Stimulated activated CD4-positive, alpha-beta T cell treated with anti-CD3 and anti-CD28 coated beads, Interleukin-4, amount 100 ng/mL, for 1 hour (primary cell): ENCODE measurements at places on chromosomes 7 and 10.

- DNase-seq = no peak
Measured at GRCh38 chr10:28719789-28720436, 42.6 kb downstream of the BAMBI start.

DNA sequence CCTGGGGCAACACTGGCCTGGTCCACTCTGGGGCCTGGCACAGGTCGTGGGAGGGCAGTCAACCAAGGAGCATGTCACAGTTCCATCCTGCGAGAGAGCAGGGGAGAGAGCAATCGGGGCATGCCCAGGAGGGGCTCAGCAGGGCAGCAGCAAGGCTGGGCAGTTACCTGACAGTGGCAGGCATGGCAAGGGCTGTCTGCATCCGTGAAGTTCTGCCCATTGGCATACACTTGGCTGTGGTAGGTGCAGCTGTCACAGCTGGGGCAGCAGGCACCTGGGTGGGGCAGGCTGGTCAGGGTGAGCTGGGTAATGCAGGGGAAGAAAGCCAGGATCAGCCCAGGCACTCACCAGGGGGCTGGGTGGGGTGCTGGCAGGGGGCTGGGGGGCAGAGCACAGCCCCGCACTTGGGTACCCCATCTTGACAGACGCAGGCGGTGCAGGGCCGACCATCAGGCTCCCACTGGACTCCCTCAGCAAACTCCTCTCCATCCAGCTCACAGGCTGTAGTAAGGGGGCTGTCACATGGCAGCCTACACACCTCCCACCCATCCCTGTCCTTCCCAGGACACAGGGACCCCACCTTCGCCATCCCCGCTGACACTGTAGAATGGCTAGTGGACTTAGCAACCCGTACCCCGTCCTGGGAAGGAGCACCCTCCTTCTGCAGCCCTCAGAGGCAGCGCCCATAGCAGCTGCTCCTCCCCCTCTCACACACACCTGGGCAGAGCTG is 17.8 kb downstream of the KCP start:
- DNase-seq = no peak

DNA sequence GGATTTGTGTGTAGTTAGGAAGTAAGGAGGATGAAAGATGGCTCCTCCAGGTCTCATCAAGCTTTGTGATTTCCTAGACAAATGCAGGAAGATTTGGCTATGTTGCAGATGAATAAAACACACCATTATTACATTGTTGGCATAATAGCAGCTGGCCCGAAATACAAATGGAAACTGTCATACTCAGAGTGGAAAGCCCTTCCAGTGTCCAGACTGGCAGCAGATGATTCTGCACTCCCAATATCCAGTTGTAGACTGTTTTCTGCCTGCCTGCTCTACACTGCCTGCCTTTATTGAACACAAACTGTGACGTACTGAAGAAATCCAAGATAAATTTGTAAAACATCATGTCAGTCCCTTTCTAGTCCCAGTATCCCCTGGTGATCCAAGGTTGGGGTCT is 99.7 kb upstream of the FZD1 start:
- no peak for DNase-seq

GRCh38 chr7:7175075-7175695 is 7.2 kb upstream of the C1GALT1 start:
- no peak for DNase-seq

DNA sequence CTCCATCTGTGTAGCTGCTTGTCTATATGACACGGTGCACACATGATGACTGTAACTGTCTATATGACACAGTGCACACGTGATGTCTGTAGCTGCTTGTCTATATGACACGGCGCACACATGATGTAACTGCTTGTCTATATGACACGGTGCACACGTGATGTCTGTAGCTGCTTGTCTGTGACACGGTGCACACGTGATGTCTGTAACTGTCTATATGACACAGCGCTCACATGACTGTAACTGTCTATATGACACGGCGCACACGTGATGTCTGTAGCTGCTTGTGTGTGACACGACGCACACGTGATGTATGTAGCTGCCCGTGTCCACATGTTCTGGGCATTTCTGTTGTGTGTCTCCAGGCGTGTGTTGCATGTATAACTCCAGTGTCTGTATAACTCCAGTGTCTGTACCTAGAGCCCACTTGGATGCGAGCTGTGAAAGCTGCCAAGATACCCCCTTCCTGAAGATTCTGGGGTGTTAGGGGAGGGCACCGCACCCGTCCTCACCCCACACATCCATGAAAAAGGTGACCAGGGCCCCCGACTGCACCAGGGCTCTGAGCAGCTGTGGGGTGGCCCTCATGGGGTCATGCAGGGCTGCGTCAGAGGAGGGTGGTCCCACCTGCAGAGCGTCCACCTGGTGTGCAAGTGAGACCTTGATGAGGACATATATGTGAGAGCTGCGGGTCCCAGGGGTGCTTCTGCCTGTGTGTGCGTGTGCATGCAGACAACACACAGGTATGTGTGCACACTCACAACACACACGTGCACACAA is 137.9 kb downstream of the ELFN1 start:
- no peak for DNase-seq

GRCh38 chr7:4204513-4205165 is 477.5 kb upstream of the FOXK1 start:
- DNase-seq = peak; percentile 47

DNA sequence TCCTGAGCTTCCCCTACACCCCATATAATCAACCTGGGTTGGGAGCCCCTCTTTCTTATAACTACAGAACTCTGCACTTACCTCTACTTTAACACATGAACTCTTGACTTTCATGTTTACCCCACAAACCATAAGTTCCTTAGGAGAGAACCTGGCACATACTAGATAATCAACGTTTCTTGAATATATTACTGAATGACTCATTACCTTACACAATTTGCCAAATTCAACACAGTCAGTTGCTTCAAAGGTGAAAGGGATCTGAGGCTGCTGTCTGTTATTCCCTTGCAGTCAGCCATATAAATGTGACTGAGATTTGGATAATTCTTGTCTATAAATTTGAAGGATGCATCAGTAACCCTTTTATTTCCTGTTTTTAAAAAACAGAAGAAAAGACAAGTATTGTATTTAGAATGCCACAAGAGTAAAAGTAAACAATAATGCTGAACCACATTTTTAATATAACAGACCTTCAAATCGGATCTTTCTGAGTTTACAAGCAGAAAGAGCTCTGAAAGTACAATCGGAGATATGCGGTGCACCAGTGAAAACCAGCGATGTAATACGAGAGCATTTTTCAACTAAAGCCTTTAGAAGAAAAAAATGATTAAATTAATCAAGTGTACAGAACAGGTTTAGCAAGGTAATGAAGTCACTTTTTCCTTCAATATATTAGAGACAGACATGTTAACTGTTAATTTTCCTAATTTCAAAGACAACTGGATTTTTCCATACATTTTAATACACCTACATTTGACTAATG is 29.5 kb upstream of the LRRC17 start:
- DNase-seq = no peak

- no peak for DNase-seq
Measured at GRCh38 chr10:1150638-1150955, 94.4 kb downstream of the WDR37 start.

- DNase-seq = no peak
Measured at GRCh38 chr7:112157072-112157471, 49.1 kb downstream of the DOCK4 start.

GRCh38 chr10:94239696-94240095 is 123.0 kb downstream of the NOC3L start:
- no peak for DNase-seq

GRCh38 chr7:95730493-95731280 is 41.7 kb upstream of the DYNC1I1 start:
- no peak for DNase-seq

DNA sequence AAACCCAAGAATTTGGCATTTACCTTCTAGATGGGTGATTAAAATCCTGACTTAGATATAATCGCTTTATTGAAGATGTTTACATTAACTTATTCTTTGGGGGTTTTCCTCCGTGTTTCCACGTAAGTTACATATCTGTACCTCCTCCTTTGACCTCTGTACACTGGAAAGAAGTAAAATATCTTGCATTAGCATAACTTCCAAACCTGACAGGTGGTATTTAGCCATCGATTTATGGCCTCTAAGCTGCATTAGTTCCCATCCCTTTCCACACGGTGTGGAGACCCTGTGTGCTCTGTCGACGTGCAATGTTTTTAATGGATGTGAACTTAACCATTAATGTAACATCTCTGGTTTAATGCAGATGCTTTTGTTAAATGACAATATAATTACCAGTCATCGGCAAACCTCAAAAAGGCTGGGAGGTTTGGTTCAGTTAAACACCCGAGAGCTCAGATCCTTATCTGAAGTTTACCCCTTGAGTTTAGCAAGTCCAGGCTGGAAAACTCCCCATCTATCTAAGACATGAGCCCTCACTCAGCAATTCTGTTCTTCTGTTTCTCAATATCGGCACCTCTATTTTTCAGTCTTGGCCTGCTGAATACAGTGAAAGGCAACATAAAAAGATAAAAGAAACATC is 295.2 kb downstream of the GATA3 start:
- DNase-seq = no peak

DNA sequence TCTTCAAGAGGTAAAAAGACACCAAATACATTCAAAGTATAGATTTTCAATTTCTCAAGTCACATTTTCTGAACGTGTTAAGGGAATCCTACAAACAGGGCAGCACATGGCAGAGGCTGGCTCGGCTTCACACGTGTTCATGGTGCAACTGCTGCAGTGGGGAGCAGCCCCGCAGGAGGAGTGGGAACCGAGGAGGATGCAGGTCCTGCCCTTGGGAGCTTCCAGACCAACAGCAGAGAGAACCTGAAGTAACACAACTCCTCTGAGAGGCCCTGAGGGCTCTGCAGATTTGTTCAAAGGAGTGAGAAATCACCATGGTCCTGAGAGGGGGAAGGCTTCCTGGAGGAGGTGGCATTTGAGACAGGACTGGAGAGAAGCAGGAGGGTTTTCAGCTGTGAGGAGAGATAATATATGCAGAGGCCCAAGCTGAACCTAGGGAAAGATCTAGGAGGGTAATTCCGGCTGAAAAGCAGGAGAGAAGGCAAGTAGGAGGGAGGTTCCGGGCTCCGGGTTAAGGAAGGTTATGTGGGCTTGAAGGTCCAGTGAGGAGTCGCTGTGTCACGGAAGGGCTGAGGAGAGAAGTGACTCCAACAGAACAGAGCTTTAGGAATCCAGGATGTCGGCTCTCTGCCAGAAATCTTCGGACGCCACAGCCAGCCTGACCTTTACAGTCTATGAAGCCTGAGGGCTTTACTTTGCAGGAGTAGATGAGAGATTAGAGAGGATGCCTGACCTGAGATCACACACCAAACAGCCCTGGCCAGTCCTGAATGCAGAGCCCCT is 77.5 kb downstream of the GPR26 start:
- no peak for DNase-seq

DNA sequence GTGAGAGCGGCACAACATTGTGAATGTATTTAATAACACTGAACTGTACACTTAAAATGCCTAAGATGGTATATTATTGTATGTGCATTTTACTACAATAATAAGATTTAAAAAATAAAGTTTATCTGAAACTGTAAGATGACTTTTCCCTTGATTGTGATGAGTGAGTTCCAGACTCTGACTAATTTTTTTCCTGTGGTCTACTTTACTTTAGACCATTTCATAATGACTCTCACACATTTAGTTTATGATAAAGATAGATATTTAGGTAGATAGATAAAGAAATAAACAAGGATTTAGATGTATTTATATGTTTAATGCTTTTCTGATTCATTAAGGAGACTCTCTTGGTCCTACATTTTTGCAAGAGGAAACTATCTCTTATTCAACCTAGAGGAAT is 835.9 kb upstream of the SORCS1 start:
- no peak for DNase-seq

DNA sequence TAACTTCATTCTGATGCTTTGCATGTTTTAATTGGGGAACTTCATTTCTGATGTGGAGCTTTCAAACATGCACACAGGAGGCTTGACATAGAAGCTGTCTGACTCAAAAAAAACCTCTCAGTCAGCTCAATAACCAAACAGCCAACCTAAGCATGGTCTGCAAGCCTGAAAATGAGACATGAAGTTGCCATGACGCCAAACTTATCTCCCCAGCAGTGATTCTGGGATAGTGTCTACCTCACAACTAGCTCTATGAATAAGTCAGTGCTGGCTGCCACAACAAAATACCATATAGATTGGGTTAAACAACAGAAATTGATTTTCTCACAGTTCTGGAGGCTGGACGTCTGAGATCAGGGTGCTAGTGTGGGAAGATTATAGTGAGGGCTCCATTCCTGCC is 244.2 kb downstream of the CCDC3 start:
- no peak for DNase-seq

DNA sequence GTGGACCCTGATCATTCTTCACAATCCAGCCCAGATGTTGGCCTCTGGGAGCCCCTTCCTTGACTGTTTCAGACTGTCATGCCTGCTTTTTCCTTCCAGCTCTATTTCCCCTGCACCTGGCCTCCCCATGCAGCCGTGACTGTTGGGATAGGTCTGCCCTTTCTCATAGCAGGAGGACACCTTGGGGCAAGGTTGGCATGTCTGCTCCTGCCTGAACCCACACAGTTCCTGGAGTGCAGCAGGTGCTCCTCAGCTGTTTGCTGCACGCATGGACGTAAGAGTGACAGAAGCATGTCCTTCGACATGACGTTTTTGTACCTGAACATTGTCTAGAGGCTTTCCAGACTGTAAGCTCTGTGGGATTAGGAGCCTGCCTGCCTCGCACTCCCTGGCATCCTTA is 24.0 kb downstream of the POR start:
- no peak for DNase-seq

DNA sequence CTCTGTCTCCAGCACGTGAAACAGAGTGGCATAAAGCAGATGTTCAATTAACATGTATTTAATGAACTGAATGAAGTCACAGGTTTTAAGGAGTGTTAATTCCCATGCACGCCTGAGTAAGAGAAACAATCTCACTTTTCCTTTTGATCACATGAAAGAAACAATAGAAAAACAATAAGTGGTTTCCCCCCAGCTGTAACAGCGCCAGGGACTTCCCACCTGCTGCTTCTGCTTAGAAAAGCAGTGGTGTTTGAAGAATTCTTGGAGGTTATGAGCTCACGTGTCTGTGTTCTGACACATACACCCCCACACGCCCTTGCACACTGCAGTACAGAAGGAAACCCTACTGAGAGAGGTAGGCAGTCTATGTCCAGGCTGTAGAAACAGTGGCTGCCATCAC is 51.3 kb upstream of the FRMD4A start:
- DNase-seq = peak; percentile 64

GRCh38 chr10:88064608-88065382 is 201.4 kb downstream of the PTEN start:
- DNase-seq = no peak

DNA sequence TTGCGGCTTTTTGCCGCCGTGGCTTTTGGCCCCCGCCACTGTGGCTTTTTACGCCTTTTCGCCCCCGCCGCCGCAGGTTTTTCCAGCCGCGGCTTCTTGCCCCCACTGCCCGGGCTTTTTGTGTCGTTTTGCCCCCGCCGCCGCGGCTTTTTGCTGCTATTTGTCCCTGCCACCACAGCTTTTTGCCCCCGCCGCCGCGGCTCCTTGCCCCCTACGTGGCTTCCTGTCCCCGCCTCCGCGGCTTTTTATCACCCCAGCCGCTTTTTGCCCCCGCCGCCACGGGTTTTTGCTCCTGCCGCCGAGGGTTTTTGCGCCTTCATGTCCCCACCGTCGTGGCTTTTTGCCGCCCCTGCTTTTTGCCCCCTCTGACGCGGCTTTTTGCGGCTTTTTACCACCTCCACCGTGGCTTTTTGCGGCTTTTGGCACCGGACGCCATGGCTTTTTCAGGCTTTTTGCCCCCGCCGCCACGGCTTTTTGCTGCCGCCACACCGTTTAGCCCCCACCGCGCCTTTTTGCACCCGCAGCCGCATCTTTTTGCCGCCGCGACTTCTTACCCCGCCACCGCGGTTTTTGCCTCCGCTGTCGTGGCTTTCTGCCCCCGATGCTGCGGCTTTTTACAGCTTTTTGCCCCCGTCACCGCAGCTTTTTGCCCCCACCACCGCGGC is 637.0 kb downstream of the ZNF716 start:
- no peak for DNase-seq

- DNase-seq = no peak
Measured at GRCh38 chr7:3538041-3538440, 237.0 kb downstream of the SDK1 start.
